CD4-positive, alpha-beta T cell treated with Interleukin-4 for 1 hour (primary cell): ENCODE measurements at places on chromosomes 11 and 22.

- DNase-seq, result no peak
These were observed 75.2 kb downstream of the WNT11 start for GRCh38 chr11:76131142-76131541.

DNA sequence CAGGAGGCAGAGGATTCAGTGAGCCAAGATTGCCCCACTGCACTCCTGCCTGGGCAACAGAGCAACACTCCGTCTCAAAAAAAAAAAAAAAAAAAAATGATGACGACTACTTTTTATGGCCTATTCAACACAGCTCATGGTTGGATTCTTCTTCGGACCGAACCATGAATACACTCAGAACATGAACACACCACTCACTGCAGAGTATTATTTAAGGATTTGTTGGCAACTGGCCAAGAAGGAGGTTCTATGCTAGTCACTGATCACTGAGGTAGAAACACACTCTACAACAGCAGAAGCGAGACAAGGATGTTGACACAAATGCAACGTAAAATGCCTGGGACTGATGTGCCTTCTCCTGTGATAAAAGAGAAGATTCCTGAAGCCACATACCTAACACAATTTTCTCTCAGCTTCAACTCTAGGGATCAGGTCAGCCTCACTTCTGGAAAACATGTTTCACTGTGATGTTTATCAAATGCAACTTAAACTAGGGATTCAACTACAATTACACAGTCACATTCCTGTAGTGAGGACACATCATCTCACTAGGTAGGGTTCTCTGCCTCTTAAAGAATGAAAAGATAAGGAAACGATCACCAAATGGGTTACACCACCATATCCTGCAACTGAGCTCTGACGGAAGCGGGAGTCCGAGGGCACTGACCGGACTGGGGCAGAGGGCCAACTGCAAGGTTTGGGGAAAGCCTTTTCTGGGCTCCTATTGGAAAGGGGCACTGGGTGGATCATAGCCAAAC lies 82.5 kb downstream of the SGSM3 start:
- DNase-seq, result no peak

DNA sequence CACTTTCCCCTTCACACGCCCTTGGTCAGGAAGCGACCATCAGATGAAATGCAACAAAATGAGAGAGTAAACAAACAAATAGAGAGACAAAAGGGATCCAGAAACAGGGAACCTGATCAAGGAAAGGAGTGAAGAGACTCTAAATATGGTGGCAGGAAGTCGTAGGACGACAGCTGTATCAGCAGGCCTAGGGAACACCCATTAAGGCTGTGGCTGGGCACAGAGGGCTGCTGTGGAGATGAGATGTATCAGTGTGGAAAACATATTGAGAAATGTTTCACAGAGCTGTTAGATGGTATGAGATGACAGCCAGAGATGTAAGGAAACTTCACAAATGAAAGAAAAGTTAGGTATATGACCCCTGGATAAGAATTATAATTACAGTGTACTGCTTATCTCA lies 155.8 kb upstream of the MTMR2 start:
- DNase-seq, result no peak

GRCh38 chr11:87712391-87712790 lies 462.9 kb downstream of the RAB38 start:
- DNase-seq, result no peak

DNA sequence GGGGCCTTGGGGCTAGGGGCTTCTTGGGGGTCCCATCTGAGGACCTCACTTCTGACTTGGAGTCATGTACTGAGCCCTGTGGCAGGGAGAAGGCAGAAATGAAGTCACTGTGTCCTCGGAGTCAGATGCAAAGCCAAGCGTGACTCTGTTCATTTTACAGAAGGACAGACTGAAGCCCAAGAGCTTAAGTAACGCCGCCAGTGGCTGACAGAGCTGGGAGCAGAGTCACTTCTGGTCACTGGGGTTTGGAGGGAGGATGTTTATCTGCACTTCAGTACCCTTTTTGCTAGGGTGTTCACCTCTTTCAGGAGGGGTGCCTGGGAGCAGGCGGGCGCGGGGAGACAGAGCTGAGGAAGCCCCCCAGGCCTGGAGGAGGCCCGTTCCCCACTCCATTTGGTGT lies 10.7 kb downstream of the CD6 start:
- DNase-seq, result no peak

GRCh38 chr22:23884140-23884539 lies 10.0 kb upstream of the MIF start:
- no peak for DNase-seq

DNA sequence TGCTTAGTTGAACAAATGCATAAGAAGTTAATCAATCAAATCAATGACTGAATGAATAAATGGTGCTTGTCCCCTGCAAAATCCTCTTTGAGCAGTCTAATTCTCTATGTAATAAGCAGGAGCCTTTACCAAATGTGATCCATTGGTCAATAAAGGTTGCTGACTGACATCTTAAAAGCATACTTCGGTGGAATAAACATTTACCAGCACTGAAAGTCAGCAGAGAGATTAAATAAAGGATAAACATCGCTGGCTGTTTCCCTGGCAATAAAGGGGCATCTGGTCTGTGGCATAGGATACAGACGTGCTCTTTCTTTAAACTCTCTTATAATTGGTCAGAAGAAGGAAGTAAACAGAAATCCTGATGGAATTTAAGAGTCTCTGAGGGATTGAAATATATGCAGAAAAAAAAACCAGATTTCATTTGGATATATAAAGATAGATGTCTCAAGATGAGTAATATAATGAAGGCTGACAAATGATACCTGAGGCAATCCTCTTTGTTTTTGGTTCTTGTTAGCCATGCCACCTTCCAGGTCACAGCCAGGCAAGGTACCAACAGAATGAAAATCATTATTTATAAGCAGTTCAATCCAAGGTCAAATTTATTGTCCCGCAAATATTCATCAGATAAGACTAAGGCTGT lies 578.4 kb upstream of the CCDC90B start:
- DNase-seq, result no peak

DNA sequence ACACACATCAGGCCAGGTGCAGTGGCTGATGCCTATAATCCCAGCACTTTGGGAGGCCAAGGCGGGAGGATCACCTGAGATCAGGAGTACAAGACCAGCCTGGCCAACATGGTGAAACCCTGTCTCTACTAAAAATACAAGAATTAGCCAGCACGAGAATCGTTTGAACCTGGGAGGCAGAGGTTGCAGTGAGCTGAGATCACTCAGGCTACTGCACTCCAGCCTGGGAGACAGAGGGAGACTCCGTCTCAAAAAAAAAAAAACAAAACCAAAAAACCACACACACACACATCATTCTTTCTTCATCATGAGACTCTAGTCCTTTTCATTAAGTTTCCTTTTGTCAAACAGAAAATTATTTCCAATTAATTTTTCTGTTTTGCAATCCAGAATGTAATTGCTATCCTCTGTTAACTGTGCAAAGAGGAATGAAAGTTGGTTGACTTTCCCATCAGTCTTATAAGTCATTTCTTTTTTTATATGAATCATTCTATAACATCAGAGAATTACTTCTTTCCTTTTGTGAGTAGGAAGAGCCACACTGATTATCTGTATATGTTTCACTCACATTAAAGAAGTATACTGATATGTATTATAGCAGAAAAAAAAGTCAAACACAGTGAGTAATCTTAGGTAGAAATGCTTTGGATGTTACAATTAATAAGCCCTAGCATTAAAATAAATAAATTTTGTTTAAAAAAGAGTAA lies 52.2 kb downstream of the HORMAD2 start:
- no peak for DNase-seq

DNA sequence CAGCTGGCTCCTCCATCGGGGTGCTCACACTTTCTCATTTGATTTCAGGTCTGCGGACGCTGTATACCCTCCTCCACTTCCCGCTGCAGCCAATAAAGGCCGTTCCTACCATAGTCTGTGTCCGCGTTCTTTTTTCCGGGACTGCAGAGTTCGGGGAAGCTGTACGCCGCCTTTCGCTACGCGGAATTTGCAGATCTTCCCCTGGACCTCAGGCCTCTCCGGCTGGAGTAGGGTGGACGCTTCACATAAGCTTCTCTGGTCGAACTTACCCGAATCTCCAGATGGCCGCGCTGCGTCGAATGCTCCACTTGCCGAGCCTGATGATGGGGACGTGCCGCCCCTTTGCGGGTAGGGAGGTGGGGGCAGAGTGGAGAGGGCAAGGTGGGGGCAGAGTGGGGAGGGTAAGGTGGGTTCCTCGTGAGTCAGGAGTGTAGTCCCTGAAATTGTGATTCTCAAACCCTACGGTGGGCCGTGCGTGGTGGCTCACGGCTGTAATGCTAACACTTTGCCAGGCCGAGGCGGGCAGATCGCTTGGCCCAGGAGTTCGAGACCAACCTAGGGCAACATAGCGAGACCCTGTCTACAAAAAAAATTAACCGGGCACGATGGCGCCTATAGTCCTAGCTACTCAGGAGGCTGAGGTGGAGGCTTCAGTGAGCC lies 617 bp downstream of the CSKMT start:
- DNase-seq, result peak; percentile 62

- peak; percentile 79 for DNase-seq
These were observed 9.1 kb downstream of the PRR33 start for GRCh38 chr11:1882265-1883238.

GRCh38 chr11:87926250-87926970 lies 248.8 kb downstream of the RAB38 start:
- DNase-seq, result no peak

DNA sequence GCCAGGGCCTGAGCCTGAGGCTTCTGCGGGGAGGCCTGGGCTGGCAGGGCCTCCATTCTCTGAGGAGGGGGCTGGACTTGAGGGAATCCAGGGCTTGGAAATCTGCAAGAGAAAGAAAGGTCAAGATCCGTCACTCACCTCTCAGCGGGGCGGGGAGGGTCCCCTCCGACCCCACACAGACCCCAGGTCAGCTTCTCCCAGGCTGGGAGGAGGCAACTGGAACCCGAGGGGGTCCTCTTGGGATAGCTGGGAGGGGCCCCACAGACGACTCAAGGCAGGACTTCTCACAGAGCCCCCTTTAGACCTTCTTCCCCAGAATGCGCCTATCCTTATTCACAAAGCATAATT lies 11.0 kb downstream of the TNKS1BP1 start:
- DNase-seq, result no peak
